Central memory CD4-positive, alpha-beta T cell (primary cell): ENCODE measurements at places on chromosomes 13 and 19.

GRCh38 chr13:33910255-33910654, 92.3 kb downstream of the RFC3 start:
- no peak for DNase-seq

- DNase-seq: no peak
Observed at GRCh38 chr13:40207001-40207478, 459.4 kb downstream of the FOXO1 start.

- no peak for DNase-seq
Observed at GRCh38 chr13:73335944-73336343, 277.1 kb downstream of the KLF5 start.

GRCh38 chr19:31334849-31335624, 14.2 kb downstream of the TSHZ3 start:
- DNase-seq: no peak

GRCh38 chr13:83940742-83941141, 58.5 kb upstream of the SLITRK1 start:
- no peak for DNase-seq

- no peak for DNase-seq
Observed at GRCh38 chr13:47508527-47509228, 492.4 kb downstream of the SUCLA2 start.

GRCh38 chr13:21450936-21451335, 8.2 kb downstream of the ZDHHC20 start:
- no peak for DNase-seq

GRCh38 chr13:42551611-42552010, 22.3 kb upstream of the TNFSF11 start:
- DNase-seq: no peak

DNA sequence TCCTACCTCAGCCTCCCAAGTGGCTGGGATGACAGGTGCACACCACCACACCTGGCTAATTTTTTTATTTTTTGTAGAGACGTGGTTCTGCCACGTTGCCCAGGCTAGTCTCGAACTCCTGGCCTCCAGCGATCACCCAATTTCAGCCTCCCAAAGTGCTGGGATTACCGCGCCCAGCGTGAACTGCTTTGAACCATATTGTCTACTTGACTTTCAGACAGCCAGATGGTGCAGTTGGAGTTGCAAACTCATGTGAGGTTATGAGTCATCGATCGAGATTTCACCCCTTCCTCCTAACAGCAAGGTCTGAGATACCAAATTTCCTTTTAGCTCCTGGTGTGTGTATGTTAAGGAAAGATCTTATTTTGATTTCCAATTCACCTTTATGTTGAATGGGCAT, 2.7 kb downstream of the SLC27A1 start:
- no peak for DNase-seq
